ENCODE measurements at places on chromosomes 16 and 17.

GRCh38 chr17:7833011-7833794, 814 bp upstream of the KDM6B start:
- no peak for DNase-seq

DNA sequence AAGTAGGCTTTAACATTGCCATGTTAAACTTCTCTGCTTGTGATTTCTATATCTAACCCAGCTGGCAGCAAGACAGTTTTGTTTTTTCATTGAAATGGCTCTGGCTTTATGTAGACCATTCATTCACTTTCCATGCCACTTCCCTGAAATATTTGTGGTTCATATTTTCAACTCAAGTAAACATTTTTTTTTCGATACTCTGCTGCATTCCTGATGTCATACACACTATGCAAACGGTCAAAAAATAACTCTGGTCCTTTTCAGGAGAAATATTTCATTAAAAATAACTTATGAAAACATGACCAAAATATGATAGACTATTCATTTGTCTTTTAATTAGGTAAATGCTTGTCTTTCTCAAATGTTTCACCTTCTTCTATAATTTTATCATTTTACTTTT, 116.3 kb downstream of the USP22 start:
- DNase-seq, result no peak

DNA sequence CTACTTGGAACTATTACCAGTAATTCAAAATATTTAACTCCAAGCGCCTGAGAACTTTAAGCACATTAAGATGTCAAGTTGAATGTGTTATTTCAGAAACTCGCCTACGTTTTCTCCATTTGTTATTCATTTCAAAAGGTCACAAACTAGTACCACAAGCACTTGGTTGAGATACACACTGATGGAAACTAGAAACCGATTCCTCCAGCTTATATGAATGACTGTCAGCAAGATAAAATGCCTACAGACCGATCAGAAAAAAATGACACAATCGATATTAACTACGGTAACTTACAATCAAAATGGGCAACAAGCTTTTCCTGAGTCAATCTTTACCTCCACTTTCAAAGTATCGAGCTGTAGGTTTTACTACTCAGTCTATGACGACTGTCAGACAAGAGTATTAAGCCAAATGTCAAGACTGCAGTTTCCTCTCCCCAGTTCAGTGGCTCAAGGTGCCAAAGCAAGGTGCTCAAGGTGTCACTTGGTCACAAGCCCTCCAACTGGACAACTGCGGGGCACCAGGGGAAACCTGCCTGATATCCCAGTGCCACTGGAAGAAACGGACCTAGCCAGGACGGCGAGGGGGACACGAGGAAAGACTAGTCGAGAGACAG, 678 bp downstream of the SRP68 start:
- DNase-seq, result peak; percentile 56

DNA sequence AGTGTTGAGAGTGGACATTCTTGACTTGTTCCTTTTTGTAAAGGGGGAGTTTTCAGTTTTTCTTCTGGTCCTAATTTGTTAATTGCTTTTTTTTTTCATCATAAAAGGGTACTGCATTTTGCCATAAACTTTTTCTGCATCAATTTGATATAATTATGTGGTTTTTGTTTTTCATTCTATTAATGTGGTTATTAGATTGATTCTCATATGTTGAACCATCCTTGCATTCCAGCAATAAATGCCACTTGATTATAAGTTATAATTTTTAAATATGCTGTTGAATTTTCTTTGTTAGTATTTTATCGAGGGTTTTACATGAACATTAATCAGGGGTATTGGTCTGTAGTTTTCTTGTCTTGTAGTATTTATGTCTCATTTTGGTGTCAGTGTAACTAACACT, 87.2 kb upstream of the SMIM36 start:
- DNase-seq, result no peak

- DNase-seq, result peak; percentile 56
Observed at GRCh38 chr17:51120357-51120738, 320 bp downstream of the SPAG9 start.

DNA sequence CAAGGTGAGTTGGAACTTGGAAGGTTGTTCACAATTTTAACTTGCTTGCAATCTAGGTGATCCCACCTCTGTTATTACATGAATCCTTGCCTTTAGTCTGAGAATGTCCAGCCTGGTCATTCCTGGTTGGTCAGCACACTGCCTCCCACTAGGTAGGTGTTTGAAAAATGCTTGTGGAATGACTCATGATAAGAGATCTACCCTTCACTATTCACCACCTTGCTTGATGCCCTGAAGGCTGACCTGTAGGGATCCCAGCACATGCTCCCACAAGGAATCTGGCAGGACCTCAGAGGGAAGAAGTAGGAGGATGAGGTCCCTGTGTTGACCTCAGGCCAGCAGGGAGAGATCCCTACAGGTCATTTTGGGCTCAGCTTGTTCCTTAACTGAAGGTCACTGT, 30.2 kb upstream of the ABCA3 start:
- DNase-seq, result no peak

- DNase-seq, result no peak
Observed at GRCh38 chr17:82436601-82437324, 13.8 kb downstream of the CYBC1 start.

DNA sequence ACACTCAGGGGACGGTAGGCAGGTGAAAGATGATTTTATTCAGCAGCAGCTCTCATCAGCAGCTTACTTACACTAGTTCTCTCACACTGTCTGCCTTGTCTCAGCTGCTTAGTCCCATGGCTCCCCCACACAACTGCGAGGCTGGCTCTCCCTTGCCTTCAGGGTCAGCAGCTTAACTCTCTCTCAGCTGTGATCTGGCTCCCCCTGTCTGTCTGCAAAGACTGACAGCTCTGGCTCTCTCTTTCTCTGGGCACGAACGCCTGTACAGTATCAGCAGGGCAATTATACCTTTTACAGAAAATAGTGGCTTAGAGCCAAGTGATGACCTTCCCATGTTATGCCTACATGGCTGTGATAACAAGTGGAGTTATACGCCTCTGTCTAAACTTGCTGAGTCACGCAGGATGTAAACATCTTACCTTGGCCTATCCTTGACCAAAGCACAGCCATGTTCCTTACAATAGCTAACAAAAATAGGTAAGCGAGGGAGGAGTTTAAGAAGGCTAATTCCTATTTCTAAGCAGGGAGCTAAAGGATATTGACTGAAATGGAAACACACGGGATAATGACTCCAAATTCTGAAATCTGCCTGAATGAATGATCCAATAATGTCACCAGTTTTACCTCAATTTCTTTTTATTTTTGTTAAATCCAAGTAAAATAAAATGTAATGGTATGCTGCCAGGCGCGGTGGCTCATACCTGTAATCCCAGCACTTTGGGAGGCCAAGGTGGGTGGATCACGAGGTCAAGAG, 1.1 kb upstream of the NDUFAB1 start:
- DNase-seq, result peak; percentile 28

- peak; percentile 70 for DNase-seq
Observed at GRCh38 chr16:85564277-85565051, 48.7 kb upstream of the GSE1 start.

- DNase-seq, result peak; percentile 39
Observed at GRCh38 chr17:42577140-42577531, 393 bp downstream of the PSMC3IP start.

- no peak for DNase-seq
Observed at GRCh38 chr17:67353929-67354574, 12.3 kb downstream of the PSMD12 start.

- DNase-seq, result no peak
Observed at GRCh38 chr17:76688165-76688622, 22.6 kb downstream of the MXRA7 start.

DNA sequence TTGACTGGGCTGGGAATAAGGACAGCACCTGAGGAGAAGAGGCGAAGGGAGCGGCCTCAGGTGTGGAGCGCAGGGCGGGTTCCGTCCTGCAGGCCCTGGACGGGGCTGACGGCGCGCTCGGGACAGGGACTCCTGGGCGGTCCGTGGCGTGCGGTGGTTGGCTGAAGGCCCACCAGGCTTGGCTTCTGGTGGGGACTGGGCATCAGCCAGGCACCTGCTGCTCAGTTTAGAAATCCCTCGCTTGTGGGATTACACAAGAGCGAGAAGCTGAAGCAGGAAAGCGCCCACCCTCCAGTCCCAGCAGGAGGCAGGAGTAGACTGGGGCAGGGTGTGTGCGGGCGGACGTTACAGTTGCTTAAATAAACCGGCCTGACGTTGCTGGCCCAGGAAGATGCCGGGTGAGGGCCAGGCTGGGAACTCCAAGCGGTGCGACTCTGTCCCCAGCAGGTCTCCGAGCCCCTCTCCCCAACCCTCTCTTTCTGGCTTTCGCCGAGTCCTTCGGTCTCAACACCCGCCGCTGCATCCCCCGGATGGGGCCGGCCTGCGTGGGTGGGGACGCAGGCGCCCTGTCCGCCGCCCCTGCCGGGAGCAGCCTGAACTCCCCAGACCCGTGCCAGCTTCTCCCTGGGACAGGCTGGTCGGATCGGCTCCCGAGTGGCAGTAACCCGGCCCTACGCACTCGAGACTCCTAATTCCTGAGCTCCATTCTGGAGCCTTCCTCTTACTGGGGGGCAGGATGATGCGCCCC, 639 bp downstream of the MIF4GD start:
- DNase-seq, result peak; percentile 69

DNA sequence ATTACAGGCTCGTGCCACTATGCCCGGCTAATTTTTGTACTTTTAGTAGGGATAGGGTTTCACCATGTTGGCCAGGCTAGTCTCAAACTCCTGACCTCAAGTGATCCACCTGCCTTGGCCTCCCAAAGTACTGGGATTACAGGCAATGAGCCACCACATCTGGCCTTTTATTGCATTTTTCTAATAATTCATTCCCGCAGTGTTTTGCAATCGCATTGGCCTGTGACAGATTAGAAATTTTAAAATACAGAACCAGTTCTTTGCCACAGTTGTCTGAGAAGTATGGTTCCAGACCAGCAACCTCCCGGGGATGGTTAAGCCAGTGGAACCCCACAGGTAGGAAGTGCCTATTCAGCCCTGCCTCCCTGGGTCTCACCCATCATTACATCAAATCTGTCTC, 3.2 kb upstream of the CRHR1 start:
- DNase-seq, result no peak

- DNase-seq, result peak; percentile 19
Observed at GRCh38 chr16:50550035-50550434, 1.8 kb downstream of the NKD1 start.

- DNase-seq, result no peak
Observed at GRCh38 chr17:4834681-4835020, 1.5 kb downstream of the MINK1 start.

DNA sequence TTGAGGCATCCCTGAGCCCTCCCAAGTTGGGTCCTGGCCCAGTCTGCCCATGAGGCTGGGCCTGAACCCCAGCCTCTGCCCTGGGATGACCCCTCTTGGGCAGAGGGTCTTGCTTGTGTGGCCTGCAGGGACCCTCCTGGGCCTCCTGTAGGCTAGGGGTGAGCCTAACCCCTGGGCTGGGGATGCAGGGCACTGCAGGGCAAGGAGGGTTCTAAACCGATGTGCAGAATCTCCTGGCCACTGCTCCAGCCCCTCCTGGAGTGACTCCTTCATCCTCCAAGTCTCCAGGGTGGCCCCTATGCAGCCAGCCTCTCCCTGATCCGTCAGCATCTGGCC, 37.5 kb downstream of the LGALS9 start:
- DNase-seq, result no peak

GRCh38 chr16:4564661-4565267, 8.6 kb downstream of the C16orf96 start:
- DNase-seq, result no peak

DNA sequence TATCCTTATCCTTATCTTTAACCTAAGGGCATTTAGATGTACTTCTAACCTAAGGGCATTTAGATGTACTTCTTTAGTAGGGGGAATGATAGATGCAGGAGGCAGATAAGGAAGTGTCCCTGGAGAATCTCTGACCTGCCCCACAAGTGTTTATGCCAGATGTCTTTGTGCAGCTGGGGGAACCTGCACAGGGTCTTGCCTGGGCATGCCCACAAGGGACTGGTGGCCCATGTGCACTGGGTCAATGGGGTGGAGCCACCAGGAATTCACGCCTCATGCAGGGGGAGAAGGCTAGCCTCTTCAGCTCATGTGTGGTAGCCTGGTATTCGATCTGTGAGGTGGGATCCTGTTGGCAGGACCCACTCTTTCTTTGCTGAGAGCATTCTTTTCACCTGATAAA, 38.0 kb downstream of the CA10 start:
- no peak for DNase-seq

DNA sequence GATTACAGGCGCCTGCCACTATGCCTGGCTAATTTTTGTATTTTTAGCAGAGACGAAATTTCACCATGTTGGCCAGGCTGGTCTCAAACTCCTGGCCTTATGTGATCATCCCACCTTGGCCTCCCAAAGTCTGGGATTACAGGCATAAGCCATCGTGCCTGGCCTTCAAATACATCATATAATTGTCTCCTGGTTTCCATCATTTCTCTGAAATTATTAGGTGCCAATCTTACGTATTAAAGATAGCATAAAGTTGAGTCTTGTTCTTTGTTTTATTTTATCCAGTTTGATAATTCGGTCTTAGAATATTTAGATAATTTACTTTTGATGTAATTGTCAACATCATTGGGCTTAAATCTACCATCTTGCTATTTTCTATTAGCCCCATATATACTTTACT, 32.8 kb upstream of the TMEM92 start:
- DNase-seq, result no peak

DNA sequence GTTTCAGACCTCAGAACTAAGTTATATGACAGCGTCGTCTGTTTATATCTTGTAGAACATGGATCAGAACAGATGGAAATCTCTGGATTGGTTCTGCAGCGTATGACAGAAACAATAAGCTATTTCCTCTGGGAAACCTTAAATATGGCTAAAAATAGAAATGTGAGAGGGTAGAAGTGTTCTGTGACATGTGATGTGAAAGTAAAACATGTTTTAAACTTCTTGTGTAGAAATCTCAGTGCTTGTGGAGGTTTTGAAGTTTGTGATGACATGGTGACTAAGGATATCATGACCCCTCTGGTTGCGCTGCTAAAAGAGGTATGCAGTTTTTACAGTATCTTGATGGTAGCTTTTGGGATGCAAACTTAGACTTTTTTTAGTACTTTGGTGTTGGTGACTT, 2.8 kb downstream of the HEATR3 start:
- DNase-seq, result no peak

GRCh38 chr16:25009822-25010221, 5.3 kb downstream of the ARHGAP17 start:
- DNase-seq, result no peak

Data from activated CD4-positive, alpha-beta T cell treated with anti-CD3 and anti-CD28 coated beads for 48 hours (primary cell).